ENCODE measurements at places on chromosomes 2 and 18. TPM values are rescaled to one million over a fixed set of nuclear protein-coding genes. Genes with fewer than 3 reads are reported as not detected.
A peak's percentile ranks its signal among the peaks of the same experiment; 100 is the strongest.

DNA sequence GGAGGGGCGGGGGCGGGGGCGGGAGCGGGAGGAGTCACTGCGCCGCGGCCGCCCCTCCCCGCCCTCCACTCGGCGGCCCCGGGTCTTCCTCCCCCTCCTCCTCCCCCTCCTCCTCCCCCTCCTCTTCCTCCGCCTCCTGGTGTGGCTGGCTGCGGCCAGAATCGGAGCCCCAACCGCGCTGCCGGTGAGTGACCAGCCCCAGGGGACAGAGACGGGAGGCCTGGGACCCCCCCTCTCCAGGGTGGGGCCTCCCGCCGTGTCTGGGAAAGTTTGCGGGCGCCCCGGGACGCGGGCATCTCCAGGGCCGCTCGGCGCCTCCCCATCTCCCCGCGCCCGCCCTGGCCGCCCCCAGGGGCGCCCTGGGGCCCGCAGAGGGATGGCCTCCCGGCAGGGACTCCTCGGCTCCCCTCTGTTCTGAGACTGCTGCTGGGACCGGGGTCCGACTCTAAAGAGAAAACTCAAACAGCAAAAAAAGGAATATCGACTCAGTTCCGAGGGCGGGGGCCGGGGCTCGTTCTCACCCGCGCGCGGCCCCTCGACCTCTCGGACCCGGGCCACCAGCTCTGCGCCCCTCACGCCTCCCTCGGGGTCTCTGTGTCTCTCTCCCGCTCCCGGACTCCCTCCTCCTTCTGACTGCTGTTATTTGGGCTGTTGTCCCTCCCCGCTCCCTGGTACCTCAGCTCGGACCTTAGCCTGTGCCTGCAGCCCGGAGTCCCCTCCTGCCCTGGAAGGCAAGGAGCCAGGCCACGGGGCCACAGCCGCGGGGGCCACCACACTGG, at the start of gene STON1:
TSS of gene STON1 (plus strand) at position 122 of the 779 bp plus-strand sequence. CDS start 50,480 bp downstream, outside the sequence.
- DNase-seq = peak; percentile 38

DNA sequence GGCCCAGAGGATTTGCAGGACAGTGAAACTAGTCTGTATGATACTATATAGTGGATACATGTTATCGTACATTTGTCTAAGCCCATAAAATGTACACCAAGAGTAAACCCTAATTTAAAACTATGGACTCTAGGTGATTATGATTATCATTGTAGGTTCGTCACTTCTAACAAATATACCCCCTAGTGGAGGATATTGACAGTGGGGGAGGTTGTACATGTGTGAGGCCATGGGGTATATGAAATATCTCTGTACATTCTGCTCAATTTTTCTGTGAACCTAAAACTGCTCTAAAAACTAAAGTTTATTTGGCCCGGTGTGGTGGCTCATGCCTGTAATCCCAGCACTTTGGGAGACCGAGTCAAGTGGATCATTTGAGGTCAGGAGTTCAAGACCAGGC, 81.2 kb upstream of the CAB39 start:
- DNase-seq = no peak

GRCh38 chr2:145543155-145543554, 1023.2 kb upstream of the ZEB2 start:
- no peak for DNase-seq

DNA sequence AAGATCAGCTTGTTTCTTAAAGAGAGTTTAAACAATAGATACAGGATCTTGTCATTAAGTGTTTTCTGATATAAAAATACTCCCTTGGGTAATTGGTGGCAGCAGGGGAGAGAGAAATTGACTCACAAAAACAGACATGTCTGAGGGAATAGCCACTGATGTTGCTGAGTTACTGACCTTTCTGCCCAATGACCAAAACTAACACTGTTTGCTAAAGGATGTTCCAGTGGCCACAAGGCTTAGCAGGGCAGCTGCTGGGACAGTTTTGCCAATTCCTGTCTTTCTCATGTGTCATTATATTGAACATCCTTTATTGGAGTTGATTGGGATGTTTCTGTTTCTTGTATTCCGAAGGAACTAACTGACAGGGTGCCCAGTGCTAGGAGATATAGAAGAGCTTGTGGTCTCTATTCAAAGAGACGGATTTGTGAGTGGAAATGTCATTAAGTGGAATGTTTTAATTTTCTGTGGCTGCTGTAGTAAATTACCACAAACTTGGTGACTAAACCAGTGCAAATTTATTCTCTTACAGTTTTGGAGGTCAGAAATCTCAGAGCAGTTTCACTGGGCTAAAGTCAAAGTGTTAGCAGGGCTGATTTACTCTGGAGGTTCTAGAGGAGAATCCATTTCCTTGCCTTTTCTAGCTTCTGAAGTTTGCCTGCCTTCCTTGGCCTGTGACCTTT, 124.8 kb upstream of the RMDN2 start:
- no peak for DNase-seq

Gene SGPP2
- total RNA-seq = not detected
